ENCODE measurements at places on chromosomes 11 and 22. TPM values are rescaled to one million over a fixed set of nuclear protein-coding genes. Genes with fewer than 3 reads are reported as not detected.

GRCh38 chr11:45423036-45423435 lies 136.9 kb upstream of the SYT13 start:
- no peak for DNase-seq

GRCh38 chr22:23591201-23591791 lies 11.2 kb upstream of the IGLL1 start:
- DNase-seq, result peak; percentile 35

OR2AG2 gene
- 0.07 TPM for polyA plus RNA-seq

UBQLN3 gene
- not detected for polyA plus RNA-seq

TECTA gene
- polyA plus RNA-seq, result 2.4 TPM

Measured in renal pelvis (tissue), 12 donors.